Astrocyte of the spinal cord (primary cell): ENCODE measurements at places on chromosomes 6 and 20.

GRCh38 chr20:57410398-57410920 lies 19.3 kb downstream of the RBM38 start:
- DNase-seq: no peak

- no peak for DNase-seq
Measured at GRCh38 chr6:13614126-13614925, 809 bp upstream of the NOL7 start.

GRCh38 chr6:163814494-163815364 lies 400.2 kb downstream of the QKI start:
- DNase-seq: peak; percentile 78

- DNase-seq: peak; percentile 58
Measured at GRCh38 chr20:36153736-36154699, 522 bp upstream of the EPB41L1 start.

- no peak for DNase-seq
Measured at GRCh38 chr6:113205553-113205952, 651.6 kb upstream of the MARCKS start.

DNA sequence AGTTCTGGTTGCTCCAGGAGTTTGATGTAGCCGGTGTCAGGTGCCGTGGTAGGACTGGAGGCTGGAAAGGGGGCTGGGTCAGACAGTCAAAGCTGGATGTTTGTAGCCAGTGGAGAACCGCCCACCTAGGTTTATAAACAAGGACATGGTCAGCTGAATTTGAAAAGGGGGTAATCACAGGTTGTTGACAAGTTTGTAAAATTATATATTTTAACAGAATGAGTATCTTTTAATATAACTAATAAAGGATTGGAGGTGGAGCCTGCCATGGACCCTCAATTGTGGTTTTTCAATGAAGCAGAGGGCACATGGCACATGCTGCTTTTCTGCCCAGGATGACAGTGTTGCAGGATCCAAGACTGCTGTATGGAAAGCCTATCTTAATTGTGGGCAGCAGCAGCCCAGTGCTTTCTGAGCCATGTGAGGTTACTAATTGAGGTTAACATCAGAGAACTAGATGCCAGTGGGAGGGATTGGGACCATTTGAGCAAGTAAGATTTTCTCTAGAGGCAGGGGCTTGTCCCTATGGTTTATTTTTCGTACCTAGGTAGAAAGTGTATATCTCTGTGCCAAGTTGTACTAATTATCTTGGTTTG lies 9.7 kb downstream of the HECA start:
- DNase-seq: no peak

- peak; percentile 57 for DNase-seq
Measured at GRCh38 chr6:1424306-1424927, 35.0 kb downstream of the FOXF2 start.

GRCh38 chr6:105179244-105180065 lies at the start of gene POPDC3:
POPDC3 (minus strand) TSS chr6:105180014; CDS start chr6:105161909, 18,105 bp downstream.
- DNase-seq: peak; percentile 38

GRCh38 chr20:48284837-48285236 lies 499.6 kb upstream of the SULF2 start:
- DNase-seq: no peak

DNA sequence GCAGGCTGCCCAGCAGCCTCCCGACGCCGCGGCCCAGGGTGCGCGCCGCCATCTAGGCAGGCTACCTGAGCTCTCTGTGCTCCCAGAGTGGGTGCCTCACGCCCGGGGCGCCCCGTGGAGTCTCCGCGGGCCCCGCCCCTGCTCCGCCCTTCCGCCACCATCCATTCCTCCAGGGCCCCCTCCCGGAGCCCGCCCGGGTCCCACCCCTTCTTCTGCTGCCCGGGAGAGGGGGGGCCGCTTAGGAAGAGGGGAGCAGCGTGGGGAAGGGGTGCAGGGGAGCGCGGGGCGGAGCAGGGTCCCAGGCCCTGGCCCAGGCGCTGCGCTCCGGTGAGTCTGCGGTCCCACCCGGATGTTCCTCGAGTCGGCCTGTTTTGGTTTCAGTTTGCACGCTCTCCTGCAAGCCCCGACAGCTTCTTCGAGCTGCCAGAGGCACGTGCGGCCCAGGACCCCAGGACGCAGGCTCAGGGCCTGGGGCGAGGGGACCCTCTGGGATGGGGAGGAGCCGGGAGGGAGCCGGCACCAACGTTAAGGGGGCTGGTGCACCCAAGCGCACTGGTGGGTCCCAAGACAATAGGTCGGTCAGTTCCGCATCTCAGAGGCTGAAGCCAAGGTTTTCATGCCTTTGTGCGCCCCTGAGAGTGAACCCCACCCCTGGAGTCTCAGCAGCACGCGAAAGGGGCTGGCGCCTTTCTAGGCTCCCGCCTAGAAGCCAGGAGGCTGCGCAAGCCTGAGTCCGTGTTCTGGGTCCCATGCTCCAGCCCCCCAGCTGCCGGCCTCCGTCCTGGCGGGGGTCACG lies at the start of gene ACSS1:
TSS of gene ACSS1 (minus strand) at position 89 of the 796 bp plus-strand sequence. CDS start at position 52, 37 bp downstream.
- DNase-seq: peak; percentile 25

- no peak for DNase-seq
Measured at GRCh38 chr6:121593011-121593641, 157.7 kb downstream of the GJA1 start.

GRCh38 chr20:5143851-5144250 lies 17.0 kb downstream of the CDS2 start:
- DNase-seq: no peak

DNA sequence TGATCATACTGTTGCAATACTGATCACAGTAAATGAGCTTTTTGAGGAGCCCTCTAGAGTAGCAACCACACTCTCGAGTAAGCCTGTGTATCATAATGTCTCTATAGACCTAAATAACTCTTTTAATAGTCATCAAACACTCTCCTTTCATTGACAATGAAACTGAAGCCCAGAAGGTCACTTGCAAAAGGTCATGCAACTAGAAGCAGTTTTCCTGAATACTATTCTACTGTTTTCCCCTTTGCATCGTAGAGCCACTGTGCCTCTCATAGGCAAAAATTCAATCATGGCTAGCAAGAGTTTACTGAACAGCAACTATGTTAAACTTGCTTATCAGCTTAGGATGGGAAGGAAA lies 105.3 kb downstream of the HIVEP2 start:
- no peak for DNase-seq

GRCh38 chr6:159830501-159831372 lies 30.7 kb downstream of the PNLDC1 start:
- DNase-seq: no peak

GRCh38 chr6:423799-424345 lies 32.3 kb downstream of the IRF4 start:
- no peak for DNase-seq

DNA sequence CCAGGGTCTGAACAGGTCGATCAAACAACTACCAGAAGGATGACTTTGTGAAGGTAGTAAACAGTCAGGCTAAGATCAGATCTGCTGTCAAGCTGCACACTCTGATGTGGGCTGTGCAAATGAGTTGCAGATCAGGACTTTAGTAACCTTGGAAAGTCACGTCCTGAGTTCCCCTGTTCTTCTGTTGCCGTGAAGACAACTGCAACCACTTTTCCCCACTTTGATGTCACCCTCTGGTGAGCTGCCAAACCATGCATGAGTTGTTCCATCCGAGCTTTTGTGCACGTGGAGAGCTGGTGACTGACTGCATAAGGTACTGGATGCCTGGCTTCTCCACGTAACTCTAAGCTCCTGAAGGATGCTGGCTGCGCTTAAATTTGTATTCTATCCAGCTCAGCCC lies 111.0 kb downstream of the CD83 start:
- peak; percentile 13 for DNase-seq

GRCh38 chr6:157717340-157717748 lies 105.7 kb upstream of the SNX9 start:
- DNase-seq: no peak

DNA sequence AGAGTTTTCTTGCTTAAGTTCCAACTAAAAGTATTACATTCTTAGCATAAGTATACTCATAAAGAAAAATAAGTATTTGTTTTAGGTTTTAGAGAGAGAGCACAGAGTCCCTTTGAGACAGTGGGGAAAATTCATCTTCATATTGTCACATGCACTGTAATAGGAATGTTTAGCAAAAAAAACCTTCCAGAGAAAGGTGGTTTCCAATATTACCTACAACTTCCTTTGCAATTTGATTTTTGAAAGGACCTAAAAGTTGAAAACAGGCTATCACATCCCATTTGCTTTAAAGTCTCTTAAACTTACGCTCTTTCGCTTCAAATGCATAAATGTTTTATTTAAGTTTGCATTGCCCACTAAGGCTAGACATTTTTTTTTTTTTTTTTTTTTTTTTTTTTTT lies 86.4 kb downstream of the OPRM1 start:
- no peak for DNase-seq

DNA sequence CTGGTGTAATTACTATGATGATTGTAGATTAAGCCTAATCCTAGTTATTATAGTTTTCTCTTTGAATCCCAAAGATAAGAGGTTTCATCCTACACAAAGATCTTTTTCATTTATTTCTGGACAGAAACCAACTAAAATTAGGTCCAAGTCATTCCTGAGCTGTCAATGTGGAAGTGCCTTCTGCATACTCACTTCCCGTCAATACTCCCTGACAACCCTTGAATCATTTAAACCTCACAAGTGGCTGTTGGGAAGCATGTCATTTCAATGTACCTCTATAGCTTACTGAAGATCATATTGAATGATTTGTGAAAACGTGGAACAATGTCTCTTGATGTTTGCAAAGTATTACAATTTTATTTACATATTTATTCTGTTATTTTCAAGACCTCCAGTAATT lies 274.1 kb downstream of the HACE1 start:
- DNase-seq: no peak

GRCh38 chr20:1225783-1226654 lies at the start of gene RAD21L1:
RAD21L1 (plus strand) TSS chr20:1226044; CDS start chr20:1228454, 2,410 bp downstream.
- peak; percentile 62 for DNase-seq

- DNase-seq: no peak
Measured at GRCh38 chr6:44422531-44422930, 35.0 kb downstream of the CDC5L start.

- no peak for DNase-seq
Measured at GRCh38 chr6:92111386-92111785, 1308.0 kb downstream of the EPHA7 start.

- no peak for DNase-seq
Measured at GRCh38 chr6:45012687-45013086, 315.4 kb upstream of the RUNX2 start.

DNA sequence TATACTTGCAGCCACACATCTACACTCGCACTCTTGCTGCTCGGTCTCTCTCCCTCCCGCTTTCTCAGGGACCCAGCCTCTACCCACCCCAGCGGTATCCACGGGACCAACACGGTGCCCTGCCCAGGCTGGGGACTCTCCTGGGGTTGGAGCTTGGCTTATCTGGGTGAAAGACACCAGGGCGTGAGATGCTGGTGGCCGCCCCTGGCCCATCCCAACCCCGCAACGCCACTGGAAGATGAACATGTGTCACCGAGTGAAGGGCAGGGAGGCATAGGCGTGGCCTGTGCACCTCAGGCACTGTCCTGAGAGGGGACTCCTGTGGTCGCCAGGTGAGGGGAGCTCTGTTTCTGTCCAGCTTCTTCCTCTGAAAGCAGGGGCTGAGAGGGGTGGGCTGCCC lies 47.4 kb downstream of the NINL start:
- no peak for DNase-seq

DNA sequence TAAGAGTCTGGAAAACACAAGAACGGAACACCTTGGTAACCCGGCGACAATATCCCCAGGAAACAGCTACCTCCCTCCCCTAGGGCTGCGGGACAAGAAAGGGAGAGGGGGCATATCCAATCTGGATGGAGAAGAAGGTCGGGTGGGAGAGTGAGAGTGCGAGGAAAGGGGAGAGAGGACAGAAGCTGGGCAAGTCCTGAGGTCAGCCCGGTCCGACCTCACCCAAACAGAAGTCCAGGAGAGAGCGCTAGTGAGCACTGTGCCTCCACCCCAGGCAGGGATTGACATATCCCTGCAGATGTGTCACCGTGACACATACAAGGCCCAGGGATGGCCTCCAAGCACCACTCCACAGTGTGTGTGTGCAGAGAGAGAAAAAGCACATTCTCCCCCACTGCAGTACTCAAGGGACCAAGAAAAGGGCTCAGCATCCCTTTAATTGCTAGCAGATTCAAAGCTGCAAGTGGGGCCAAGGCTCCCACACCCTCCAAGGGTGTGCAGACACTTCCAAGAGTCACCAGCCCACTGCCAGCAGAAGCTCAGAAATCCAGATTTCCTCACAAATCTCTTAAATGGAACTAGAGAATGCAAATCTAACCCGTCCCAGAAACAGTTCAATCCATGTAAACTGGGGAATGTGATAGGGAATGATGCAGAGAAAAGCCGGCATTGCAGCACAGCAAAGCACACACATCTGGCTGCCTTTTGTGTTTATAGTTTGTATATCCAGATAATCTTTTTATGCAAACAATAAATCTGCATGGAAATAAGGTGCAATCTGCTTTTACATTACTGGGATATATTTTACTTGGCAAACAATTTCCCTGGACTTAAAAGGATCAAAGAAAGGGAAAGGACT lies 3.1 kb downstream of the PXDC1 start:
- DNase-seq: peak; percentile 77

DNA sequence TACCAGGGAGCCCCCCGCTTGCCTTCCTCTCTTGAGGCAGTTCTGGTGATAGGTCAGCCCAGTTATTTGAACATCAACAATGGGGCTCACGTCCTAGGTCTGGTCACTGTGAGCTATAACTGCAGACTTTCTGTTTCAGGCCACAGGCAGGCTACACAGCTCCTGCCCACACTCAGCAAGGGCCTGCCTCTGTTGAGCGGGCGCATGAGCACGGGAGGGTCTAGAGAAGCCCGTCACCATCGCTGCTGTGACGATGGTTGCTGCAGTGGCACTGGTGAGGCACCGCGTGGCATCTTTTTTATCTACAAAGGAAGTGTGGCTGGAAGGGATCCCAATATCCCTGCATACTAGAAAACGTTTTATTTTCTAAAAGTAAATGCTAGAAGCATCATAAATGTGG lies 77.8 kb downstream of the RAMACL start:
- DNase-seq: no peak

GRCh38 chr20:61809006-61809770 lies 256.5 kb downstream of the TAF4 start:
- no peak for DNase-seq

DNA sequence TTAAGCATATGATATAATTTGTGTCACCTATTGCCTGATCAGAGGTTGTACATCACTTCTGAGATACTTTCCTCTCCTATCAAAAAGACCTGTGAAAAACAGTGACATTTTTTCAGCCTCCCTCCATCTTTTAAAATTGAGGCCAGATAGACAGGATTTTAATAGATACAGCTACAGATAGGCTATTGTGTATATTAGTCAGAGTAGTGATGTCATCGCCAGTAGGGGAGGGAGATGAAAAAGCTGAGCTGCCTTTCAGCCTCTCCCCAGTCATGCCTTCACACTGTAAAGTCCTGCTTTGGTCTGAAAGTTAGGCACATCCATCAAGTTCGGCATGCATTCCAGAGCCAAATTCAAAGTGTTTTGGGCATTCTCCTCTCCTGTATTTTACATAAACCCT lies 7.9 kb upstream of the PABPC1L start:
- DNase-seq: peak; percentile 48
